Hypothalamus (tissue), 51 donors: ENCODE measurements at places on chromosomes 5 and 9.

DNA sequence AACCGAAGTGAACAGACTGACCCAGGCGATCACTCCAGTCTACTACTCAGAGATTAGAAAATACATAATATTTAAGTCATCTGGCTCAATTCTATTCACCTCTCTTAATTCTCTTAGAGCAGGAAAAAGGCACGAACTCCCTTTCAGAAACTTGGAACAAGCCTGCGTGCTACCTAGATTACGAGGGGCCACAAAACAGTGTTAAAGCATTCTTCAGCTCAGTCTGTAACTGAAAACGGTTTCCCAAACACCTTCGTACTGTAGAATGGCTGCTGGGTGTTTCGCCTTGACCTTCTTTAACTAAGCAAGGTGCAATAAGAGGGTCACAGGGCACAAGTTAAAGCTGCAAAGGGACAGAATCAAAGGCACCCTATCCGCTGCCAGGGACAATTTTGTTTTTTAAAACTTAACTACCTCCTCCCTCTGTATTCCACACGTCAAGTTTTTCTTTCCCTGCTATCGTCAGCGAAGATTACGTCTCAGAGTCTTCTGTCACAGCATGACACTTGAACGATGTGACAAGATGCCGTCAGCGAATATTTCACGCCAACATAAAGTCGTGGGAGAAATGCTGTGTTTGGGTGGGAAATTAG lies 687 bp downstream of the LYSMD3 start:
- DNase-seq = no peak

- DNase-seq = no peak
Observed at GRCh38 chr5:85604378-85604777, 1013.4 kb upstream of the COX7C start.

GRCh38 chr5:173745557-173745956 lies 129.1 kb upstream of the BOD1 start:
- no peak for DNase-seq

GRCh38 chr5:143509758-143510221 lies 106.3 kb upstream of the NR3C1 start:
- DNase-seq = no peak

DNA sequence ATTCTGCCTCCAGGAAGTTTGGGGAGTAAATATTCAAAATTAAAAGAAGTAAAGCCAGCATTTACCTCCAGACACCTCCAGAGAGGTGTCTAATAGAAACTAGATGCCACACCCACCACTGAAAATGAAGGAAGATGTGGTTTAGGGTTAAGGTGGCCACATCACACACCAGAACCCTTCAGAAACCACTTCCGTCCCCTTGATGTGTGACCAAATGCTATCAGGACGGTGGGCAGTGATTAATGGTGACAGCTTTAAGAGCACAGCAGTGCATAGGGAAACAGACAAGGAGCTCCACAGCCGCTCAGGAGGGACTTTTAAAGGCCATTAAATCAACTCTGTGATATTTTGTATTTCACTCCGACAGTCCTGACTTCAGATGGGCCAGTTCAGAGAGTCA lies 295.2 kb downstream of the BRINP1 start:
- no peak for DNase-seq

DNA sequence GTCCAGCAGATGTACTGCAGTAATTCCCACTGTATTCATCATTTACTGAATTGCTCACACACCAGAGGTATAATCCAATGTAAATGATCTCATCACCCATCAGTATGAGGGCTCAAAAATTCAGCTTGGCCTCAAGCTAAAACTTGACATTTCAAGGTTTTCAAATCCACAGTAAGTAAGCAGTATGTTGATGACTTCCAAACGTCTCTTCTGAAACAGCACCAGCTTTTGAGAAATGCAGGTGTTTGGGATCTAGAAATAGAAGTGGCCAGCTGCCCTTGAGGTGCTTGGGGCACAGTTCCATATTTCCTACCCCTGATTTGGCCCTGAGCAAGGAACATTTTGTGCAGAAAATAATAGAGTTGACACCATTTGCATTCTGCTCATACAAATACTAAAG lies 388.0 kb upstream of the TUSC1 start:
- no peak for DNase-seq

DNA sequence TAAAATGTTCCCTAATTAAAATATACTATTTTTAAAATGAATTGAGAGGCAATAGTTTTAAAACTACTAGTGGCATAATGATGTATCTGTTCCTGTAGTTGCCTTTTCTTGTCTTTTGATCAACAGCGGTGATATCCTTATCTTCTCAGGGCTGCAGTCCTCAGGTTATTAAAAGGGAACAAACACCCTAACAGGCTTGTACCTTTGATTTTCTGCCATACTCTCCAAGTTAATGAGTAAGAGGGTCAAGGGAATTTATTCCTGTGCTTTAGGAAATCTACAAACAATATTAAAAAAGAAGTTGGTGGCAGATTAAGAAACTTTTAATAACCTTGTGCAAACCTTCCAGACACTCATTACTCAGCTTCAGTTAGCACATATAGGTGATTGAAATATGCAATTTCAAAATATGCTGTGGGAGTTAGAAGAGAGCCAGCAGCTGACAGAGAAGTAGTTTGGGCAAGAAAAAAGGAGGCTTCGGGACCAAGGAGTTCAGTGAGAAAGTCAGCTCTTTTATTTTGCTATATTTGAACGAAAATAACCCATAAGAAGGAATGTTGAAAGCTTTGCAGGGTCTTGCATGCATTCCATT lies 81.0 kb upstream of the TLE4 start:
- no peak for DNase-seq

GRCh38 chr5:177473443-177474001 lies at the start of gene DBN1:
Gene DBN1 (minus strand): TSS chr5:177473634. CDS start chr5:177473521, 113 bp downstream.
- no peak for DNase-seq

DNA sequence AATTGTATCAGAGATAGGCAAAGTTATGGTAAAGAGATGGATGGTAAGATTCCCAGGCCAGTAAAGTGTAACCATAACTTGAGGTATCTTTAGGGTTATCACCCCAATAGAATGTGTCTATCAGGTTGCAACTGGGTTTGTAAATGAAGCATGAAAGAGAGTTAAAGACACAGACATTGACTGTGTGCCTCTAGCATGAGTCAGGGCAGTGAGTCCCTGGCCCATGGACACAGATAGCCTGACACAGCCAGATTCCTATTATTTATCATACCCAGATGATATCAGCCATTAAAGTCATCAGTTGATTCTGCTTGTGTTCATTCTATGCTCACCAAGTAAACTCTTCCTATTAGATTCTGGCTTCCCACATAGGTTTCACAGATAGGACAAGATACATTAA lies 33.5 kb upstream of the SNAPC3 start:
- no peak for DNase-seq

GRCh38 chr5:89580976-89581375 lies 698.0 kb upstream of the MEF2C start:
- DNase-seq = no peak

GRCh38 chr5:55672477-55672911 lies 39.6 kb downstream of the SLC38A9 start:
- no peak for DNase-seq

DNA sequence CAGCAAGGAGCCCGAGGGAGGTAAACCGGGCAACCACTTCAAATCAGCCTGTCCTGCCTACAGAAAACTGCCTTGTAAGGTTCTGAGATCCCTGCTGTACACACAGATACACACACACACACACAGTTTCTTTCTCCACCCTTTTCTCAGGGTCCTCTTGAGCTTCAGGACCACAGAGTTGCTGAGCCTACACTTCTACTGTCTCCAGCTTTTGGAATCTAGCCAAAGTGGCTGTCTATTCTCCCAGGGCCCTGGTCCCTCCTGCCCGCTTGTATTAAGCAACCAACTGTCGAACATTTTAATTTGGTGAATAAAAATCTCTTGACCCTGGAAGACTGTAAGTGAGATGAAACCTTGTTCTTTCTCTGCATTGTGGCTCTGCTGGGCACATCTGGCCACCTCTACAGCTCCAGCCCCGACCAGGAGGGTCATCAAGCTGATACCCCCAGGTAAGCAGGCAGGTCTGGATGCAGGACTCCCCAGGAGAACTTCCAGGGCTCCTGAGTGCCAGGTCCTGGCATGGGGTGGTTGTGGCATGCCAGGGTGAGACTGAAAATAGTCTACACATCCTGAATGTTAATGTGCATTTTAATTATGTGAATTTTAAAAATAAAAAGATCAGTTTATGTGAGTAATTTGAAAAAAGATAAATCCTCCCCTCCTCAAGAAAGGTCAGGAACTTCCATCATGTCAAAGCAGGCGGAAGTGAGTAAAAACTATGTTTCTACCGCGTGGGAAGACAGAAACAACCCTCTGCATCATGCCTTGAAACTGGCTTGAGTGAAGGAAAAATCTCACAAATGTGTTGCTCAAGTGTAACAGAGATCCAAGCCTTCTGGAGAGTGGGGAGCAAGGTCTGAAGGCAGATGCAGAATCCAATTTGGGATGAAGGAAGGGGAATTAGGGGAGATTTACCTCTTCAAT lies 15.0 kb upstream of the S1PR3 start:
- no peak for DNase-seq

DNA sequence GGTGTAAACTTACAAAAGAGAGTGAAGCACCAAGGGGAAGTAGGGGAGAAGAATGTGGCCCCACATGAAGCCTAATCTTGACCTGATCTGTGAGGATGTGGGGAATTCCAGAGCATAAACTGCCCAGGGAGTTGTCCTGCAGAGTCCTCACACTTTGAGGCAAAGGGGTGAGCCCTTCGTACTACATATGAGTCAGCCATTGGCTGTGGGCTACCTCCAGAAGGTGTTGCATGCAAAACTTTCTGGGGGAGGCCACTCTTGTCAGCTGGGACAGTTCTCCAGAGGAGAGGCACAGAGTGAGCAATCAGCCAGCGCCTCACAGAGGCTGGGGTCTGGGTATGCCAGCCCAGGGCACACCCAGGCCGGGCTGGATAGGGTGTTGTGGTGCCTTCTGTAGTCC lies 98.1 kb upstream of the NMUR2 start:
- no peak for DNase-seq

DNA sequence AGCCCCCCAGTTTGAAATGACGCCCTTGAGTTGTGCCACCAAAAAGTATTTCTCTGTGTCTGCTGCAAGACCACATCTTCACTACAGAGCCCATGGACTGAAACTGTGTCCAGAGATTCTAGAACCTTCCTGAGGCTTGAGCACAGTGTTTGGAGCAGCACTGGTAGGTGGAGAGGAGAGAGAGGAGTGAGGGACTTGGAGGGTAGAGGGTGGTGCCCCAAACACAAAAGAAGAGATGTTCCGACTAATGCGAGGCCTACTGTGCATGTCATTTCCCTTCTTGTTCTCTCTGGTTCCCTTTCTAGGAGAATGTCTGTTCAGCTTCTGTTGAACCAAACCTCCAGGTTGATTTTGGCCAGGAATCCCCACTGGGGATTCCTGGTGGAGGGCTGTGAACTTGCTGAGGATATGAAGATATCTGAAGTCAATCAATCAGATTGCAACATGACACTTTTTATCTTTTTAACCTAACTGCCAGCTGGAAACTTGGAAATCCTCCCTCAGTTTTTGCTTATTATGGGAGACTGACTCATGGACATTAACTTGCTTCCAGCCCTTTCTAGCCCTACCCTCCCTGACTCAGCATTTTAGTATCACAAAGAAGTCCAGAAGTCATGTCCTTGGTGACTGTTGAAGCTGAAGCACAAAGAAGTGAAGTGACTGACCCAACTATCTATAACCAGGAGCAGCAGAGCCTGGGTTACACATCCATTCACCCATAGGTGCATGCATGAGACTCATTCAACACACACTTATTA lies 154.5 kb downstream of the NR3C1 start:
- no peak for DNase-seq

GRCh38 chr5:32123058-32123805 lies 50.9 kb downstream of the GOLPH3 start:
- DNase-seq = no peak

GRCh38 chr5:180341595-180341994 lies 11.5 kb downstream of the GFPT2 start:
- no peak for DNase-seq

- no peak for DNase-seq
Observed at GRCh38 chr5:111694133-111694532, 62.9 kb downstream of the NREP start.

DNA sequence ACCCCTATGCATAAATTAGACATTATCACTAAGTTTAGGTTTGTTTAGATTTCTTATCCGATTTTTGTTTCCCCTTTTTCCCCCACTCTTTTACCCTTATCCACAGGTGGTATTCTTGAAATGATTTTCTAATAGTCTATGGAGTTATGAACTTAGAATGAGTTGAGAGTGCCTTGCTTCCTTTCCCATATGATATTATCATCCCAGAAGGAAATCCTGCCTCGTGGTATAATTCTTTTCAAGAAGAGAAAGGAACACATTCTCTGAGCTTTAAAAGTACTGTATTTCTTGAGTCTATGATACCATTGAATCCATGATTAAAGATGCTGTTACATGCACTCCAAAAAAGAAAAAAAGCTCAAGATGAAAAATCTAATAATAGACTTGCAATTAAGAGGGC lies 76.9 kb upstream of the ADAMTSL1 start:
- no peak for DNase-seq

DNA sequence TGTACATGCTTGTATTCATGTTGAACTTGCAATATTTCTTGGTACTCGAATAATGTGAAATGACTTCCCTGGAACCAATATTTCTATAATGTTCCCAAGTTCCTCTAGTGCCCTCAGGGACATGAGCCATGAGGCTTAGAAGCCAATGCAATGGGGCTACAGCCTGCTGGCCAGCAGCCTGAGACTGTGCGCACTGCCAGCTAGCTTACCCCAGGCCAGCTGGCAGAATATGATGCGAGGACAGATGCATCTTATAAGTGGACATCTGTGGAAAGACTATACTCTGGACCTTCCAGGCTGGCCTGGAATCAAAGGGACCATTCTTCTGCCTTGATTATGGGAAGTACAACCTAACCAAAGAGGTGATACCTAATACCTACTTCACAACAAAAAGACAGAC lies 1862.0 kb upstream of the ACO1 start:
- DNase-seq = no peak

- DNase-seq = no peak
Observed at GRCh38 chr9:126616521-126616976, 2.8 kb downstream of the LMX1B start.

- no peak for DNase-seq
Observed at GRCh38 chr5:179906795-179907555, 722 bp downstream of the TBC1D9B start.

- DNase-seq = no peak
Observed at GRCh38 chr9:119639287-119639955, 270.2 kb upstream of the BRINP1 start.

DNA sequence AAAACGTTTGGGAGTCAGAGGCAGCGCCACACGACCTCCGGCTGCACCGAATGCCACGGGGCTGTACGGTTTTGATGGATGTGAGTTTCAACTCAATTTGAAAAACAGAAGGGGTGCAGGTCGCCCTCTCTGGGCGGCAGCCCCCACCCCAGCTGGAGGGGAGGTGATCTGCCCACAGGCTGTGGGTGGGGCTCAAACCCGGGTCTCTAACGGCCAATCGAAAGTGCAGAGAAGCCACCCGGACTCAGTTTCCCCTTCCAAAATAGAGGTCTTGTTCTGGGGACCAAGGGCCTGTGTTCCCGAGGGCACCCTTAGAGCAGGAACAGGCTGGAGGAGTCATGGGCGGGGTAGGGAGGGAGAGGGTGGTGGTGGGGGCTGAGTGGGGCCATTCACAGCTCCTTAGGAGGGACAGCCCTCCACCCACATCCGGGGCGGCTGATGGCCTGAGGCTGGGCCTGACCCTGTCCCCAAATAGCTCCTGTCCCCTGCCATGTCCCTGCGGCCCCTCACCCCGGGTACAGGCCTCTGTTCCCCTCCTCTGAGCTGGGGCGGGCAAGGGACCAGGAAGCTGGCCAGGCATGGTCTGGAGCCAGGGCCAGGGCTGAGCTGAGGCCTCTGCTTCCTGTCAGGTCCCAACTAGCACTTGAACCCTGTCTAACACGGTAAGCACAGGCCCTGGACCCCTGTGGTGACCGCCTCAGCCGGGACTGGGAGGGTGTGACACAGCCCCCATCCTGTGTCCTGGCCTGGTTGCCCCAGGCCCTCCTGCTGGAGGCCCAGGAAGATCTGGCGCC lies 22.6 kb upstream of the NOTCH1 start:
- DNase-seq = no peak
